Naive thymus-derived CD4-positive, alpha-beta T cell (primary cell): ENCODE measurements at places on chromosomes 7 and 10. TPM values are rescaled to one million over a fixed set of nuclear protein-coding genes. Genes with fewer than 3 reads are reported as not detected.

The MAGI2 gene
- 0.05 TPM in 1 of 2 replicates, not detected in the other for total RNA-seq

DNA sequence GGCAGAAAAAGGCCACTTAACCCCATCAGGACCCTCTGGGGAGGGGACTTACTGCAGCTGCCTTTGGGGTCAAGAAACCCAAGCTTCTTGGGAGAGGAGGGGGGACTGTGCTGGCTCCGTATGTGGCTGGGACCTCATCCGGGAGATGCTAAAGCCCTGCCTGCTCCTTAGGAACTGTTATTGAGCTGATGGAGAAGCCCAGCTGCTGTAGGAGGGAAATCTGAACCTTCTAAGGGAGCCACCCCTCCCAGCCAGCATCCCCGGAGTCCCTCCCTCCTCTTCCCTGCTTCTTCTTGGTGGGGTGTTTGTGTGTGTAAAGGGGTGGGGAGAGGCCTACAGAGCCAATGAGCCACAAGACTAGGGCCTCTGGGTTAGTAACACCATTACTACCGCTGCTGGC, 8.2 kb downstream of the KCNIP2 start:
- no peak for DNase-seq

DNA sequence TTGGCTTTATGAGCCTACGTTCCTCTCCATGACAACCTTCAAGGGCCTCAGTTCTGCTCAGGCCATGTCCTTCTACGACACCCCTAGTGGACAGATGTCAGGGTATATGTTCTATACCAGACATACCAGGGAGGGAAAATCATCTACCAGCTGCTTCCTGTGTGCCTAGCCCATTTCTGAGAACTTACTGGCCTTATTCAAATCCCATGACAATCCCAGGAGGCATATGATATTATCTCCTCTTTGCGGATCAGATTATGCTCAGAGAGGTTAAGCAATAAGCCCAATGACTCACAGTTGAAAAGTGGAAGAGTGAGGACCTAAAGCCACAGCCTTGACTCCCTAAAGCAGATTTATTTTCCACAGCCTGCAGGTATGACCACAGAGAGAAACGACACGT, 139.3 kb downstream of the GLI3 start:
- DNase-seq, result no peak

DNA sequence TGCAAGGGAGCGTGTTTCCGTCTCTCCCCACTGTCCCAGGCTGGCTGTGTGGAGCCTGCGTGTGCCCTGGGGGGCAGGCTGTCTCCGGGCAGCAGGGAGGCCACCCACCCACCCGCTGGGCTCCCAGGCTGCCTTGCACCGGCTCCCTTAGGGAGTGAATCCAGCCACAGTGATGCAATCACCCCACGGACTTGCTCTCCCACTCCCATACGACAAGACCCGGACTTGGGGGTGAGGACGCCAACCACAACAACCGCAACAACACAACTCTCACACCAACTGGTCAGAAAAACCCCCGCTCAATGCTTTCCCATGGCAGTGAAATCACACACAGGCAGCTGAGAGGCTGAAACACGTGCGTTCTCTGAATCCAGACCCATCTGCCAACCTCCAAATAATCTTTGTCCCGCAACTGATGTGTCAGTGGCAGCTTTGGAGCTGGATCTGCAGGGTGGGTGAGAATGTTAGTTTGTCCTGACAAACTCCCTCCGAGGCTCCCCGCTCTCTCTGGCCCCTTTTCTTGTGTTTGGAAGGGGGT, 62.7 kb upstream of the DDC start:
- DNase-seq, result no peak

- DNase-seq, result no peak
Observed at GRCh38 chr7:86947929-86948328, 111.5 kb downstream of the ELAPOR2 start.

- DNase-seq, result no peak
Observed at GRCh38 chr10:113157441-113157840, 207.4 kb downstream of the TCF7L2 start.
